ENCODE measurements at places on chromosomes 3 and 15. TPM values are rescaled to one million over a fixed set of nuclear protein-coding genes. Genes with fewer than 3 reads are reported as not detected.

SPG21 gene
- 104 TPM for total RNA-seq

STRA6 gene
- total RNA-seq = not detected

ALS2CL gene
- 4.5 TPM for total RNA-seq

ABHD6 gene
- total RNA-seq = 33.5 TPM

PODXL2 gene
- 2.0 TPM for total RNA-seq

ACKR2 gene
- 1.9 TPM for total RNA-seq

DNA sequence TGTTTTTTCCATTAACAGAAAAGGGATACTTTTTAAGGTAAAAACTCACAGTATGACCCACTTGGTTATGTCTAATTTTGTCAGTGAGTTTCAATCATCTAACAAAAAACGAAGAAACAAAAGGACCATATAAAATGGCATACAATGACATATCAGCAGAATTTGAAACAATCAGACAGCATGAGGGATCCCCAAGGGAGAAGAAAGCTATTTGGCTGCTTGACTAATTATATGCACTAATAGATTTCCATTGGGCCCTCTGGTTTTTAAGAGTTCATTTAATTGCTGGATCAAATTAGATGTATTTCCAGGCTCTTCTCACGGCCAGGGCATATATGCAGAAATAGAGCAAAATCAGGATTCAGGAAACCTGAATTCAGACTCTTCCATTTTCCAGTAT, 376.4 kb upstream of the GBE1 start:
- no peak for DNase-seq

DNA sequence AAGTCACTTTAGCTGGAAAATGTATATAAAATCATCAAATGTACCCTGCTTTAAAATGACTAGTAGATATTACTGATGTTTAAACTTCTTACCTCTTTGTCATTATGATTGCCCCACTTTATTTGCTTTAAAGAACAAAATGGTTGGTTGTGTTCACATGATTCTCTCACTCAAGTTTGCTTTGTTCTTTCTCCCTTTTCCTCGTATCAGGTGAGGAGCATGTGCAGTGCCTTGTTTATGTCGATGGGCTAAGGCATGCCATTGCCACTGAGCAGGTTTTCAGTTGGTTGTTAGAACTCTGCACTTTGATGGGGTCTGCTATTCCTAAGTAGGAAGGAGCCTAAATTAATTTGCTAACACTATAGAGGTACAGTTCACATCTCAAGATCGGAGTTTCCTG, 5.3 kb downstream of the MAP2K5 start:
- no peak for DNase-seq

DNA sequence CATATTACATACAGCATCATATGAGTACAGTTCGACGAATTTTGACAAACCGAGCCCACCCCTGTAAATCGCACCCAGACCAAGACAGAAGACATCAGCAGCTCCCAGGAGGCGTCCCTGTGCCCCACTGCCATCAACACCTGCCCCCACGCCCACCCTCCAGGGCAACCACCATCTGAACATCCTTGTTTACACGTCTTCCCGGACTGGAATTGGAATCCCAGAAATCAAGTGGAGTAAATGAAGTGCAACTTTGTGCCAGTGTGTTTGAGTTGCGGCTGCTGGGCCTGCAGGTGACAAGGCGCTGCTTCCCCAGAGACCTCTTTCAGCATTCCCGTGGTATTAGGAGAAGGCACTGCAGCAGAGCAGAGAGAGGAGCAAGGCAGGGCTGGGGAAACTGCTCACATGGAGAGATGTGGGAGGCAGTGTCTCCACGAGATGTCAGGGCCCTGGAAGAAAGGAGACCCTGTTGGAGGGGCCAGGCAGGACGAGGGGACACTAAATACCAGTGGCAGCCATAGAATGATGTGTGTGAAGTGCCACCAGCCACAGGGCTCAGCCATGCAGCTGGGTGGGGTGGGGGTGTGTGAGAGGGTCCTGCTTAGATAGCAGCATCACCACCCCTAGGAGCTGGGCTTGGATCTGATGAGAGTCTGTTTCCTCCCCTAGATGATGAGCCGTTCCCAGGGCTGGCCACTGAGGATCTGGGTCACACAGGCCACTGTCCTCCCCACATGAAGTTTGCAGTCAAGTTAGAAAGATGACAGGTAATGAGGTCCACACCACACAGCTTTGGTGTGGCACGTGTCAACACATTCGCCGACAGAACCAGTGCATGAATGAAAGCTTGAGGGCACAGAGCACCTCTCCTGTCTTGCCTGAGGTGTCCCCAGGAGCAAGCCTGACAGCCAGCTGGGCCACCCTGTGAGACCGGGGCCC, 33.4 kb upstream of the PCSK6 start:
- DNase-seq = no peak

GRCh38 chr15:32899126-32899596, 181.4 kb downstream of the GREM1 start:
- DNase-seq = no peak

- DNase-seq = no peak
These were observed 178.3 kb downstream of the IGF1R start for GRCh38 chr15:98826658-98827057.

- DNase-seq = no peak
These were observed 34.3 kb downstream of the MYO1E start for GRCh38 chr15:59338414-59338813.

GRCh38 chr3:112966633-112967032, 8.3 kb downstream of the CD200R1 start:
- no peak for DNase-seq

DNA sequence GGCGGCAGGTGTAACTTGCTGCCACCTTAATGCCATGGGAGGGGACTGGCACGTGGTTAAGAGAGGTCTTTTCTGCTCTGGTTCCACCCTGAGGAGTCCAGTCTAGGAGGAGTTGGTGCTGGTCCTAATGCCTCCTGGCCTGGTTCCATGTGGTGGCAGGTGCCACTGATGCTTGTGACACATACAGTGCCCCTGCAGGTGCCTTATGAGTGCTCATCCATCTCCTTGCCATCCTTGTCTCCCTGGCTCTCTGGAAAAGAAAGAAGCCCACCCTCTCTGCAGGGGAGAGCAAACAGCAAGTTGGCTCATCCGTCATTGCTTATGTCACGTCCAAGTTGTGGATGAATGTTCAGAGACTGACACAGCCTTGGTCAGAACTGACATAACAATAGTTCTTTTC, 175.8 kb upstream of the DPH6 start:
- DNase-seq = no peak

DNA sequence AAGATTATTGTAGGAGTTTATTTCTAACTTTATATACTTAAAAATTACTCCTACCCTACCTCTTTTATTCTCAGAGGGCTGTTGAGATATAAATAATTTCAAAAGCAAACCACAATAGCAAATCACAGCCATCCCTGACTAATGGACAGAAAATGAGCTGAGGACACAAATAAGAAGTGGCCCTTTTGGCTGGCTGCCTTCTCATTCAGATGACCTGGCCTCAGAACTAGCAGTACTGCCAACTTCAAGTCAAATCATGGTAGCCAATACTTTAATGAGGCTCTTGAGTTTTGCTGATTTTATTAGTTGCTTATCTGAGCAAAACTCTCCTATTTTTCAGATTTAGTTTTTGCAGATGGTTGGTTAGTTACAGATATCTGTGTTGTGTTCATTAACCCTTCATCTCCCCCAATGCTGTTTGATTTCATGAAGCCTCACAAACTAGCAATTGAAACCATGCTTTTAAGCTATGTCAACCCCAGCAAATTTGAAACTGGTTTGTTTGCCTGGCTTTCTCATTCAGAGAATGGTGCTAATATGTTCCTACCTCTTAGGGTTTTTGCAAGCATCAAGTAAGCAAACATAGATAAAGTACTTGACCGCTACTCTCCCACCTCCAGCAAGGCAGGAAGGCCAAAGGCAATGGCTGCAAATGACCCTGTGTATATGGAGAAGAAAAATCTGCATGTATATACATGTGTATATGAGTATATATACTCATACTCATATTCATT, 73.4 kb upstream of the HACD2 start:
- peak; percentile 92 for DNase-seq

GRCh38 chr15:82764117-82764490, 41.8 kb downstream of the FSD2 start:
- DNase-seq = no peak

DNA sequence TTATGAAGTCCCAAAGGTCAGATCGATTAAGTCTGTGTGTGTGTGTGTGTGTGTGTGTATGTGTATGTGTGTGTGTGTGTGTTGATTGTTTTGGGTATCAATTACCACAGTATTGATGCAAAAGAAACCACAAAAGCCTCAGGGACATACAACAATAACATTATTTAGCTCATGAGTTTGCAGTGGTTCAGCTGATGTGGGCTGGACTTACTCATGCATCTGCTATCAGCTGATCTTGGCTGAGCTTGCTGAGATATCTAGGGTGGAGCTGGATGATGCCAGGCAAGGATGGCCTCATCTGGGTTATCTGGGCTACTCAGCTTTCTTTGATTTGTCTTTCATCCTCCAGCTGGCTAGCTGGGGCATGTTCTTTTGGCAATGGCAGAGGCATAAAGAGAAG, 82.4 kb upstream of the PRR23C start:
- DNase-seq = no peak

GRCh38 chr3:143928056-143928455, 43.6 kb upstream of the DIPK2A start:
- no peak for DNase-seq

- no peak for DNase-seq
These were observed 64.2 kb upstream of the FNDC3B start for GRCh38 chr3:171974986-171975837.

- no peak for DNase-seq
These were observed 47.3 kb upstream of the CCDC80 start for GRCh38 chr3:112688085-112688769.

DNA sequence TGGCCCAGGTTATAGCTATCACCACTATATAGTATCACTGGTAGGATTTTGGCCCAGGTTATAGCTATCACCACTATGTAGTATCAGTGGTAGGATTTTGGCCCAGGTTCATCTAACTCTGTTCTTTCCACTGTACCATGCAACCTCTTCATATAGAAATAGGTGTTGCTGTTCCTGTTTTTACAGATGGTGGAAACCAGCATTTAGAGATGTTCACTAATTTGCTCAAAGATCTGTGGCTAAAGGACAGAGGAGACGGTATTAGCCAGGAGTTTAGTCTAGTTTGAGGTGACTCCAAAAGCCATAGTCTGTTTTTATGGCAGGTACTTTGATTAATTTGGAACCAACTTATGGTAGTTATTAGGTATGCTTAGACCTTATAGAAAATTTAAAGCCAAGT, 3.1 kb downstream of the LRCH3 start:
- DNase-seq = no peak

DNA sequence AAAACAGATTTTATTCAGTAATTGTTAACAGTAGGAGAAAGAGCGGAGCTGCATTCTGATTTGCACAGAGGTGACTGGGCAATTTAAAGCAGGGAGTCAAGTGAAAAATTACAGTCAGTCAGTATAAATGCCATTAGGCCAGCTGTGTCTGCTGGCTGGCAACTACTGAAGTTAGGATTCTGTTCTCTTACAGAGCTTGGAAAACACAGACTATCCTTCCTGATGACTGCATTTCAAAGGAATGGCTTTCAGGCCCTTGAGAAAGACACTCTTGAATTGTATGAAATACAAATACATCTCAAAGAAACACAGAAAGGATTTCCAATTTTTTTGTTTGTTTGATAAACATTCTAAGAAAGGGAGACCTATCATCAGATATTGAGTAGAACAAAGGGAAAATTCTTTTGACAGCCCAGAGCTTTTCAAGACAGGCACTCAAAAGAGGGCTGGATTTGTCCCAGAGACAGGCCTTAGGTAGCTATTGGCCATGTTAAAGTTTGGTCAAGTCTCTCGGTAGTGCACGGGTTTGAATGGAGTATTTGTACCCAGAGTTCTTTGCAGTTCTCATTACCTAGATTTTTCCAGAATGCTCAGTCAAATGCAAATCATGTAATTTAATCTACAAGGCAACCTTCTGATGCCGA, 551.2 kb upstream of the CCDC54 start:
- no peak for DNase-seq

DNA sequence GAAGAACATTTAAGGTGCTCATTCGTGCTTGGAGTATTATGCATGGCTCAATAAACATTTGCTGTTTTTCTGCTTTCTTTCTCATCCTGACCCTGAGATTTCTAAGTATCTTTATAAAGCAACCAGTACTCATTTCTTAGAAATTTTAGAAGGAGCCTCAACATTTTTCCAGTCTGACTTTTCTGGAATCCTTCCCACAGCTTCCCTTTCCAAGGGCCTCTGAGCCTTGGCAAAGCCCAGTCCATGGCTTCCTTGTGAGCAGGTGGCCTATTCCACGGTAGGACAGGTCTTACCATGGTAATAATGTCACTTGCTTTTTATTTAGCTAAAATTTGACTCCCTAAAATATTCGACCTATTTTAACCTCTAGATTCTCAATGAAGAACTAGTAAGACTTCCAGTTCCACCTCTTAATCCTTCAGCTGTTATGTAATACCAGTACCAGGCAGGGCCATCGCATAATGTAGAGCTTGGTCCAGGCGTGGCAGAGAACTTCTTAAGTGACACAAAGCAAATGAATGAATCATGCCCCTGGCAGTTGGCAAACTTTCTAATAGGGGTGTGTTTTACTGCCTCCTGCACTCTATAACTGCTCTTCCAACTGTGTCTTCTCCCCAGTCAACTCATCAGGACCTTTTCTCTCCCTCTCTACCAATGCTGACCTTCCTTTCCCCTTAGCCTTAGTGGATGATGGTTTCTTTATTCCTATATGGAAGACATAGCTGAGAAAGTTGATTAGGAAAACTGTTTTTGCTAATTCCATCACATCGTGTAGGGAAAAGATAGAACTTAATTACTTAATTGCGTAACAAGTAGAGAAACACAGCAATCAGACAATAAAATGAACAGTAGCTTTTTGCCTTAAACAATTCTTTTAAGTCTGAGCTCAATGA, 894 bp upstream of the TM4SF4 start:
- no peak for DNase-seq

DNA sequence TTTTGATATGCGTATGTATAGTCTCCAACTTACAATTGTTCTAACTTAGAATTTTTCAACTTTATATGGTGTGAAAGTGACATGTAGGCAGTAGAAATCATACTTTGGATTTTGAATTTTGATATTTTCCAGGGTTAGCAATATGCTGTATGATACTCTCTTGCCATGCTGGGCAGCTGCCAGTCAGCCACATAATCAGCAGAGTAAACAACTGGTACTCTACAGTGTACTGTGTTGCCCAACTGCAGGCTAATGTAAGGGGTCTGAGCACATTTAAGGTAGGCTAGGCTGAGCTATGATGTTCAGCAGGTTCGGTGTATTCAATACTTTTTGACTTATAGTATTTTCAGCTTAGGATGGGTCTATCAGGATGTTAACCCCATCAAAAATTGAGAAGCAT, 52.0 kb upstream of the RYK start:
- no peak for DNase-seq

DNA sequence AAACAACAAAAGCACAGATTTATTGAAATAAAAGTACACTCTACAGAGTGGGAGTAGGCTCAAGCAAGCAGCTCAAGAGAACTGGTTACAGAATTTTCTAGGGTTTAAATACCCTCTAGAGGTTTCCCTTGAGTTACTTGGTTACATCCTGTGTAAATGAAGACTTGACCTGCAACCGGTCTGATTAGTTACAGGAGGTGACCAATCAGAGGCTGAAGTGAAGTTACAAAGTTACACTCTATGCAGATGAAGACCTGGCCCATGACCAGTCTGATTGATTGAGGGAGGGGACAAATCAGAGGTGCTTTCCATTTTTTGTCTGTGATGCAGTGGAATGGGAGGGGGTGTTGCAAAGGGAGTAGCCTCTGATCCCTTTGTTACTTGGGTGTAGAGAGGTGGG, 723.4 kb downstream of the ZPLD1 start:
- DNase-seq = no peak

Measured in sigmoid colon (tissue), 7 donors.